ENCODE measurements at places on chromosomes 7 and 10.

GRCh38 chr10:77532068-77532467 lies 105.5 kb downstream of the KCNMA1 start:
- no peak for DNase-seq
- H3K36me3 ChIP-seq, result no peaks in the 10 kb centered on the region
- no peak overlapping the region for H3K27ac ChIP-seq

GRCh38 chr10:21075880-21076279 lies 178.8 kb upstream of the NEBL start:
- H3K27me3 ChIP-seq, result peaks cover 2% of the 10 kb centered on the region
- H3K4me3 ChIP-seq, result no peak overlapping the region
- H3K27ac ChIP-seq, result no peak overlapping the region

DNA sequence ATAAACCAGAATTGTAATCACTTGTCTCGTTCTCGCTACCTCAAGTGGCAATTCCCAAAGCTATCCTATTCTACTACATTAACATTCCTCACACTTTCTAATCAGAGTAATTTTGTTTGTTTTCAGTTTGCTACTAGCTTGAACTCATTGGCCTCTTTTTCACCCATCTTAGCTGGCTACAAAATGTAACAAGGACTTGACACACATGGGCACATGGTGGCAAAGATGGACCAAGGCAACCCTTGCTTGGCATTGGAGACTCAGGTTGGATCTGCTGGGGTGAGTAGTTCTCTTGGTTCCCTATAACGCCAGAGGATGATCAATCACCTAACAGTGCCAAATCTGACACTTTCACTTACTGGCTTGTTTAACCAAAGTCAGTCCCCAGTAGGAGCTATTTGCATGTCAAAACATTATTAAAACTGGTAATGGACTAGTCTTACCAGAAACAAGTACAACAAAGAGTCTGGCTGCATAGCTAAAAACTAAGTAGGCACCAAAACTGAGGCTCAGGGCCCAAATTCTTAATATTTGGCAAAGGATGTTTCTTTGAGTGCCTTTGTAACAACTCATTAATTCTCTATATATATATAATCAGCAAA lies 1.9 kb downstream of the USP6NL start:
- H3K36me3 ChIP-seq, result no peaks in the 10 kb centered on the region
- H3K27ac ChIP-seq, result peak overlapping the region; percentile 61
- no peak for DNase-seq

DNA sequence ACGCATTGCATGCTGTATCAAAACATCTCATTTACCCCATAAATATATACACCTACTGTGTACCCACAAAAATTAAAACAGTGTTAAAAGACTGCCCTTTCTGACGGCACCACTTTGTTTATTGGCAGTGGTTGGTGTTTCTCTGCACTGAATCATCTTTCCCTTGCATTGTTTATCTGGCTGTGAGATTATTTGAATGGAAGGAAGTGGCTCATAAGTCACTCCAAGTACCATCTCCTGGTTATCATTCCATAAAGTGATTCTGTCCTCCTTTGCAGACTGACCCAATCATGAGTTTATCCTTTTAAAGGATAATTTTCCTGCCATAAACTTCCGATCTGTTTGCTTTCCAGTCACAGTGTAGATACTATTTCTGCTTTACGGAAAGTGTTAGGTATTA lies 183.8 kb downstream of the CAMK1D start:
- H3K4me3 ChIP-seq, result no peak overlapping the region
- H3K36me3 ChIP-seq, result no peaks in the 10 kb centered on the region
- H3K4me1 ChIP-seq, result peaks cover 14% of the 10 kb centered on the region

- peaks cover 6% of the 10 kb centered on the region for H3K27me3 ChIP-seq
- H3K36me3 ChIP-seq, result no peaks in the 10 kb centered on the region
- peak; percentile 84 for DNase-seq
- no peak overlapping the region for H3K4me3 ChIP-seq
- no peak overlapping the region for H3K27ac ChIP-seq
Observed at GRCh38 chr10:71608819-71609768, 110.5 kb downstream of the C10orf105 start.

- no peak for DNase-seq
- H3K4me1 ChIP-seq, result no peaks in the 10 kb centered on the region
- no peaks in the 10 kb centered on the region for H3K27me3 ChIP-seq
Observed at GRCh38 chr7:87833130-87833529, 43.0 kb downstream of the SLC25A40 start.

GRCh38 chr7:76282344-76283253 lies 19.9 kb upstream of the HSPB1 start:
- no peak overlapping the region for H3K27ac ChIP-seq
- peaks cover 49% of the 10 kb centered on the region for H3K27me3 ChIP-seq
- DNase-seq, result no peak
- peaks cover 9% of the 10 kb centered on the region for H3K4me1 ChIP-seq

- H3K4me3 ChIP-seq, result no peak overlapping the region
- DNase-seq, result no peak
- H3K27ac ChIP-seq, result no peak overlapping the region
Observed at GRCh38 chr10:132417957-132418441, 21.0 kb downstream of the PWWP2B start.

GRCh38 chr7:4145576-4145975 lies 536.5 kb upstream of the FOXK1 start:
- H3K4me1 ChIP-seq, result no peaks in the 10 kb centered on the region
- H3K27ac ChIP-seq, result no peak overlapping the region
- H3K27me3 ChIP-seq, result peaks cover 4% of the 10 kb centered on the region
- no peak for DNase-seq

DNA sequence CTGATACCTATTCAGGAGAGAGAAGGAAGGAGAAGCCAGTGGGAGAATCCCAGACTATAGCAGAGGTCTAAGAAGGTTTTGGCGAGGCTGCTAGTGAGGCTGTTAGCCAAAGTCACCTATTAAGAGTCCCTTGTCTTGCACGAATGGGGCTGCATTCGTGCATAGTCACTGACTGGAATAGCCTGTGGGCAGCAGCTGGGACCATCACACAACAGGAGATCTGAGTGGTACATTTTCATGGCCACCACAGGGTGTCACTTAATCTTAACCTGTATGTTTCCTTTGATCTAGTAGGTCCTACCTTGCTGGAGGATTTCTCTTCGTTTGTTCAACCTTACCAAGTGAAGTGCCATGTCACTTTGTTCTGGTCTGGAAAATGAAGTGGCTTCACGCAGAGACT lies 319.9 kb downstream of the BMPER start:
- H3K27me3 ChIP-seq, result peaks cover 2% of the 10 kb centered on the region
- no peak for DNase-seq
- no peaks in the 10 kb centered on the region for H3K36me3 ChIP-seq
- H3K4me1 ChIP-seq, result no peaks in the 10 kb centered on the region

DNA sequence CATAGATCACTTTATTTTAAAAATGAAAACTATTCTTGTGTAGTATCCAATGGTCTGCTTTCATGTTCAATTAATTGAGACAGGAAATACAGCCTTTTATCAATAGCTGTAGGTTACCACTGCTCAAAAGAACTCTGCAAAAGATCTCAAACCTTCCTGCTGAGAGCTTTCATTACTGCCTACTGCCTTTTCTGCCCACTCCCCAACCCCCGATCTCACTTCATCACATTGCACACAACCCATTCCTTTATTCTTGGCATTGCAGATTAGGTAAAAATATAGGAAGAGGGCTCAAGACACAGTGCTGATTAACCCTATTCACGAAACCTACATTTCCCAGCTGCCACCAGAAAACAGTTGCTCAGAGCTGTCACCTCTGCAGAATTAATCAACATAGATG lies 171.4 kb downstream of the BTAF1 start:
- H3K4me1 ChIP-seq, result no peaks in the 10 kb centered on the region
- no peak overlapping the region for H3K27ac ChIP-seq
- no peaks in the 10 kb centered on the region for H3K27me3 ChIP-seq
- no peak for DNase-seq

DNA sequence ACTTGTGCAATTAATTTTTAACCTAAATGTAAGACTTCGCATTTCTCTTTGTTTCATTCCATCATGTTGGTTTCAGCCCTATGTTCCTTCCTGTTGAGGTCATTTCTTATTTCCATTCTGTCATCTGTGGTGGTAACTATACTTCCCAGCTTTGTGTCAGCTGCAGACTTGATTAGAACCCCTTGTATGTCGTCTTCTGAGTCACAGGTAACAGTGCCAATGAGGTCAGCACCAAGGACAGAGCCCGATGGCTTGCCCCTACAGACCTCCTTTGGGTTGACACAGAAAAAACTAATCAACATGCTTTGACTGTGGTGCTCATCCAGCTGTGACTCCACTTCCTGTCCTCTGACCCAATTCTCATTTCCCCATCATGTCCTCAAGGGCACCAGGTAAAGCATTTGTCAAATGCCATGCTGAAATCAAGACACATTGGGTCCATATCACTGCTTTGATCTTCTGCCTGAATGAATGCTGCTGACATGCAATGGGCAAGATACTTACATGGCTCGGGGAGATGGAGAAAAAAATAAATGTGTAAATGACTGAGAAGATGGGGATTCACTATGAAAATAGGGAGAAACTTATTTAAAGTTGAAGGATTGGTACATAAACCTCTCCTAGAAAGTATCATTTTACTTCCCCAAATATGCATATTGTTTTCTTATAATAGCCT lies 25.6 kb upstream of the CRTAC1 start:
- no peaks in the 10 kb centered on the region for H3K36me3 ChIP-seq
- DNase-seq, result peak; percentile 40
- no peak overlapping the region for H3K4me3 ChIP-seq
- H3K27me3 ChIP-seq, result peaks cover 34% of the 10 kb centered on the region
- no peaks in the 10 kb centered on the region for H3K4me1 ChIP-seq
- no peak overlapping the region for H3K27ac ChIP-seq

- H3K4me3 ChIP-seq, result no peak overlapping the region
- H3K4me1 ChIP-seq, result no peaks in the 10 kb centered on the region
- no peak overlapping the region for H3K27ac ChIP-seq
- no peak for DNase-seq
- no peaks in the 10 kb centered on the region for H3K27me3 ChIP-seq
- H3K36me3 ChIP-seq, result peaks cover 3% of the 10 kb centered on the region
Observed at GRCh38 chr7:33674804-33675411, 230.4 kb upstream of the BMPER start.

DNA sequence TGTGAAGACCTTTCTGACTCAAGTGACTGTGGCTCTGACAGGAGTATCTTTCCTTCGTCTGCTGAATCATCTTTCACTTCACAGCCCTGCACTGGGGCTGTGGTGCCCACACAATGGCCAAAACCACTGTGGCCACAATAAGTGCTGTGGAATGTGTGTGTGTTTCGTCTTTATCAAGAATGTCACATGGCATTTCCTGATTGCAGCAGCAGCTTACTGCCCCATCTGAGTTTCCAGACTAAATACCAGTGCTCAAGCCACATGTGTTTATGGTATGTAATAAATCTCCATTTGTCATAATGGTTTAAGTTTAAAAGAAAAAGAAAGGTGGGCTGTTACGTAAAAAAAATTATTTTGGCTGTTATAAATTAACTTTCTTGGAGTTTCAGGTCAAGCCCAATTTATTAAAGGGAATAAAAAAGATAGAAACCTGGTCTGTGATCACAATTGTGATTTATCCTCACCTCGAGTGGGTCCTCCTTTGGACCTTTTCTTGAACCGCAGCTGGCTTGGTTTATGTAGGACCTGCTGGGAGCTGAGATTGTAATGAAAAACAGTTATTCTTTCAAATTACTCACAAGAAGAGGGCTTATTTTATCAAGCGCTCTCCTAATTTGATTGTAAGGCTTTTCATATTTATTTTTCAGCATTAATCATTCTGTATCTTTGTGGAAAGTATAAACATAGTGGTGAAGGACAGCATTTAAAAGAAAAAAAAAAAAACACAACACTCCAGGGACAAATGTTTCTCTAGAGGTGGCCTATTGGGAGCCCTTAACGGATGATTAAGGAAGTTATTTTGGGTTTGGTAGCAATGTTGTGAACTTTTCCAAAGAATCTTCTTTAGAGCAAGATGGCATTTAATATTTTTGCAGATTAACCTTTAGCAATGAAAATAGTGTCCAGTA lies 116.2 kb downstream of the LRMDA start:
- H3K27me3 ChIP-seq, result peaks cover 8% of the 10 kb centered on the region
- DNase-seq, result no peak
- no peak overlapping the region for H3K4me3 ChIP-seq
- no peak overlapping the region for H3K27ac ChIP-seq

GRCh38 chr10:121418126-121418777 lies 180.0 kb downstream of the FGFR2 start:
- DNase-seq, result no peak
- no peak overlapping the region for H3K4me3 ChIP-seq
- H3K4me1 ChIP-seq, result no peaks in the 10 kb centered on the region
- H3K36me3 ChIP-seq, result no peaks in the 10 kb centered on the region
- no peak overlapping the region for H3K27ac ChIP-seq

DNA sequence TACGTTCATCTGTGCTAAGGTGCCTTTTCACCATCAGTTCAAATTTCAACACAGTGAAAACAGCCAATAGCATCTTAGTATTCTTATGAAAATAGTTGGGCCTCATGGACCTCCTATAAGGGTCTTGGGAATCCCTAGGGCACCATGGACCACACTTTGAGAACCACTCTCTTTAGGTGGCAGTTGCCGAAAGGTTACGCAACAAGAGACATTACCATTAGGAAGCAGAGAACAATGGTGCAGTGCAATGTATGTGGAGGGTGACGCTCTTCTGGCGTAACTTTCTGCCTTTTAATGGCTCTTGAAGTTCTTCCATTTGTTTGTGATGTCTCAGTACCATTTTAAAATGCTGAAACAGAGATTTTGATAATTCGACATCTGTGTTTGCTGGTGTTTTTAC lies 131.1 kb downstream of the CNNM2 start:
- no peaks in the 10 kb centered on the region for H3K36me3 ChIP-seq
- H3K27ac ChIP-seq, result no peak overlapping the region
- DNase-seq, result no peak

GRCh38 chr10:118732245-118733165 lies 22.3 kb downstream of the CACUL1 start:
- no peaks in the 10 kb centered on the region for H3K27me3 ChIP-seq
- peak overlapping the region; percentile 14 for H3K4me3 ChIP-seq
- peaks cover 76% of the 10 kb centered on the region for H3K4me1 ChIP-seq
- peaks cover 2% of the 10 kb centered on the region for H3K36me3 ChIP-seq
- no peak for DNase-seq
- H3K27ac ChIP-seq, result peak overlapping the region; percentile 33

- H3K4me3 ChIP-seq, result no peak overlapping the region
- H3K27me3 ChIP-seq, result no peaks in the 10 kb centered on the region
- no peak for DNase-seq
- H3K27ac ChIP-seq, result no peak overlapping the region
Observed at GRCh38 chr7:125605241-125605640, 675.6 kb upstream of the POT1 start.

DNA sequence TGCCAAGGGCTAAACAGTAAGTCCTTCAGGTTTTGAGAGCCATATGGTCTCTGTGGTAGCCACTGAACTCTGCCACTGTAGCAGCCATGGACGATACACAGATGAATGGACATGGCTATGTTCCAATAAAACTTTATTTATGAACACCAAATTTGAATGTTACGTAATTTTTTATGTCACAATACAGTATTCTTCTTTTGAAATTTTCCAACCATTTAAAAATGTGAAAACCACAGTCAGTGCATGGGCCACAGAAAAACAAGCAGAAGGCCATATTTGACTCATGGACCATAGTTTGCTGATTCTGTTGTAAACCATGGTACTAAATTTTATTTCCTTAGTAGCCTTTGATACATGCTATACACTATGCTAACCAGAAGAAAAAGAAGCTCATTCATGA lies 361.8 kb downstream of the MAGI2 start:
- DNase-seq, result no peak
- no peaks in the 10 kb centered on the region for H3K36me3 ChIP-seq
- no peak overlapping the region for H3K27ac ChIP-seq
- no peak overlapping the region for H3K4me3 ChIP-seq
- H3K4me1 ChIP-seq, result no peaks in the 10 kb centered on the region
